CD8-positive, alpha-beta T cell (primary cell): ENCODE measurements at places on chromosomes 2 and 18.

DNA sequence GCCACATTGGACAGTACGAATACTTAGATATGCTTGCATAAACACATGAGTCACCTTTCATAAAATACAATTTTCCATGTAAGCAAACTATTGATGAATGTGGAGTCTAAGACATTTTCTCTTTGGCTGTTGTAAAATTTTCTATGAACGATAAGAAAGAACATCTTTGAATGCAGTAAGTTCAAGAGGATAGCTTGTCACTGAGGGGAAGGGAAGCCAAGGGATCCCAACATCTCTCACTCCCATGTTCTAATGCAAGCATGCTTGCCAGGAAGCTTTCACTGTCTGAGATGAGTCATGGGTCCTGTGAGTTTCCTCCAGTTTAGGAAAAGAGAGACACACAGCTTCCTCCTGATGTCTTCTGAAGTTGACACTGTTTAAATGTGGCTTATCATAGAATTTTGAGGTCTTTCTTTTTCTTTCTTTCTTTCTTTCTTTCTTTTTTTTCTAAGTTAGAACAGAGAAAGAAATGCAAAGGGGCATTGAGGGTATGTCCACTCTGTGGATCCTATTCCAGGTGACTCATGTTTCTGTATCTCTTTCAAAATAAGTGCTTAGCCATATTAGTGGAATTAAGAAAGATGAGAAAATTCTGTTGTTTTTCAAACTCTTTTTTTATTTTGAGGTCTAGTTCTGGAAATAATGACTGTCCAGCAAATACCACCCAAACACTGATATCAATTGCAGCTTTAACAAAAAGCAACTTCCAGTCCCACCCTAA lies 146.6 kb downstream of the RDH14 start:
- DNase-seq, result no peak

DNA sequence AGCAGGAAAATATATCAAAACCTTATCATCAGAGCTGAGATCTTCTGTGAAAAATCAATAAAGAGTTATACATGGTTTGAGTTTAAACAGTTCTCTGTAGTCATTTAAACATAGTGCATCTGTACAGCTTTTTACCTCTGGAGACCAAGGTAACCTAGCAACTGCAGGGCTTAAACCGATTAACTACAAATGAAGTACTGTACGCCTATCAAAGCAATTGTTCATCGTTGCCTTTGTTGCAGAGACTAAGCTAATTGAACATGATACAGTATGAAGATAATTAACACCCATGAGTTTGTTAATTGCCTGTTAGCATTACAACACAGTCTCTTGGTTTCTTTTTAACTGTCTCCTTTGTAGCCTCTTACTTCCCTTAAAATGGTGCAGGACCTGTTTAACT lies 147.9 kb downstream of the LNPK start:
- no peak for DNase-seq

GRCh38 chr2:132489150-132489549 lies 72.5 kb downstream of the GPR39 start:
- no peak for DNase-seq

DNA sequence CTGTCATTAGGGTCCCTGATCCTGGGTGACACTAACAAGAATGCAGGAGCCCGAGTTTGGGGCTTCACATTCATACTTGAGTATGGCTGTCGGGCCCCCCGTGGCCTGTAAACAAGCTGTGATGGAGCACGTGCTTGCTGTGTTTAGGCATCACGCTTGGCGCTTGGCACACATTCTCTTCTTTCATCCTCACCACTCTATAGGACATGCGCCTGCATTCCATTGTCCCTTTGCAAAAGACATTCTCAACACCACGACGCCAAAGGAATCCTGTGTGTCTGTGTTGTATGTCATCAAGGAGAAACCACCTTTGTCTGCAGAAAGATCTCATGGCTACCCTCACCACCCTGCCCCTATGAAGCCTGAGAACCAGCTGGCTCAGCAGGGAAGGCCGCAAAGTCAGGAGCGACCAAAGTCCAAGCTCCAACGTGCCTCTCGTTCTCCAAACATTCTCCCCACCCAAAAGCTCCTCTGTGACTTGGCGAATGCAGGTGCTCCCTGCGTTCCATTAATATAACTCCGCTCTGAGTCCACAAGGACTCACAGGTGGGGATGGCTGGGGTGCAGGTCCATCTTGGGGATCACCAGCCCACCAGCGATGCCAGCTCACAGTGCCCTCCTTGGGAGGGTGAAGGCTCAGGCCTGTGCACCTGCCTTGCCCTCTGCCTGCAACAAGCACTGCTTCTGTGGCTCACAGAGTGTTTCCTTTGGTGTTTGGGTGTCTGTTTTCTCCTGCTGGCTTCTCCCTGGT lies 6.2 kb upstream of the PER2 start:
- no peak for DNase-seq

DNA sequence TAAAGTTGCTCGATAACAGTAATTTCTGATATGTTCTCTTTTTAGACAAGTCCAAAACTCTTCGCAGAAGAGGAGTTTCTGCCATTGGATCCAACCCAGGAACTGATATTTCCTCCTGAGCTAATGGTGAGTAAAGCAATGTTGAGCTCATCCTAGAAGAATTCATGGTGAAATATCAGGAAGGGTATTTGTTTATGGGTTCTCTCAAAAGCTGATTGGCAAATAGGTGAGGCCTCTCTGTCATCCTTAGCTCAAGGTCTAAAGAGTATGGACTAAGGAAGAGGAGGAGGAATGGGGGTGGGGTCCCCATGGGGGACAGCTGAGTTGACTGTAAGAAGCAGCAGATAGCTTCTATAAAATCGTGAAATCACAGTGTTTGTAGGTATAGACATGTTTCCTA lies 18.2 kb downstream of the AOX1 start:
- DNase-seq, result no peak

GRCh38 chr2:80621656-80622055 lies 317.1 kb upstream of the LRRTM1 start:
- no peak for DNase-seq

DNA sequence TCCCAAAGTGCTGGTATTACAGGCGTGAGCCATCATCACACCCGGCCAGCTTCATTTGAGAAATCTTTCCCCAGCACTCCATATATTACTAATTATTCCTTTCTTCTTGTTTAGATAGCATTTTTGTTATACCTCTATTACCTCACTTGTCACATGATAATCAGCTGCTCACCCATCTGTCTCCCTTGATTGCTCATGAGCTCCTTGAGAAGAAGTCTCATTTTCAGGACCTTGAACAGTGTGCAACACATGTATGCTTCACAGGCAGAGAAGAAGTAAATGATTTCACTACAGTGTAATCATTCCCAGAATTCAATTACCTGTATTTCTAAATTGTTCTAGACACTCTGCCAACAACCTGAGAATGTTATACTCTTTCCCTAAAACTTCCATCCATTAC lies 6.2 kb downstream of the PAIP2B start:
- no peak for DNase-seq

DNA sequence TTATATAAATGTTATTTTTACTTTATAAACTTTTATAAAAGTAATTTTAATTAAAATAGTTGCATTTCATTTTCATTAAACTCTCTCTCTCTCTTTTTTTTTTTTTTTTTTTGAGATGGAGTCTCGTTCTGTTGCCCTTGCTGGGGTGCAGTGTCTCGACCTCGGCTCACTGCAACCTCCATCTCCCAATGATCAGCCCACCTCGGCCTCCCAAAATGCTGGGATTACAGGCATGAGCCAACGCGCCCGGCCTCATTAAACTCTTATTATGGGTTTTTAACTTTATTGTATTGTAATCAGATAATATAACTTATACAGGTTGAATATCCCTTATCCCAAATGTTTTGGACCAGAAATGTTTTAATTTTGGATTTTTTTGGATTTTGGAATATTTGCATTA lies 10.9 kb upstream of the NPPC start:
- DNase-seq, result no peak

- no peak for DNase-seq
Measured at GRCh38 chr2:170073288-170073687, 104.7 kb upstream of the MYO3B start.

DNA sequence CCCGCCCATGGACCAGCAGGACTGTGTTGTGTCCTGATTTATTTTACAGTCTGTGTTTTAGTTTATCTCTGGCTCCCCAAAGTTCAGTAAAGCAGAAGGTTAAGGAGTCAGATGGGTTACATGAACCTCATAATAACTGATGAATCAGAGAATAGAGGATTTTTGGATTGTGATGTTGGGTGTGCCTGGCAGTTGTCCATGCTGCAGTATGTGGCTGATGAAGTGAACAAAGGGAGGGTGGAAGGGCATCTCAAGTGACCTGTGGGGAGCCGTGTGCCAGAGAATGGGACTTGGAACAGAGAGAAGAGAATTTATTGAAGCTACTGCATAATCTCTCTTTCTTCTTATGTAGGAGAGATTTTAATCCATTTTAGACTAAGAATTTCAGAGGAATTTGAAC lies 145.5 kb downstream of the MAP4K4 start:
- no peak for DNase-seq

- no peak for DNase-seq
Measured at GRCh38 chr2:227347117-227347516, 22.1 kb downstream of the MFF start.

DNA sequence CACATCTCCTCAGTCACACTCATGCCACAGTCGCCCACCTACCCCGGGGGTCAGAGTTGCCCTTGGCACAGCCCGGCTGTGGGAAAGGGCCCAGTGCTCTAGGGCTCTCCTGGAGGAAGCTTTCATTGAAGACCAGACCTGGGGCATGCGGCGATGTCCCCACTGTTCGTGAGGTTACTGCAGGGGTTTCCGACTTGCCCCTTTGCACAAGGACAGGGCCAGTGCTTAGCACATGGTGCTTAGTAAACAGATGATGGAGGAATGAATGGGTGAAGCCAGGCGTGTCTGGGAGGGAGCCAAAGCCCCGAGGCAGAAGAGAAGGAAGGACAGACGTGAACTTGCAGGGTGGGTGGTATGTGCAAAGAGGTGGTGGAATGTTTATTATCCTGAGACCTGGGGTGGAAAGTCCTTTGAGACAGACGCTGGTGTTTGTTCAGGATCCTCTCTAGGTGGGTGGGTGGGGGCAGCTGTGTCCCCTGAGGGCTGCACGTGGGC lies 205.9 kb upstream of the ARL4C start:
- no peak for DNase-seq

GRCh38 chr2:240013343-240013742 lies 11.8 kb downstream of the NDUFA10 start:
- DNase-seq, result no peak

DNA sequence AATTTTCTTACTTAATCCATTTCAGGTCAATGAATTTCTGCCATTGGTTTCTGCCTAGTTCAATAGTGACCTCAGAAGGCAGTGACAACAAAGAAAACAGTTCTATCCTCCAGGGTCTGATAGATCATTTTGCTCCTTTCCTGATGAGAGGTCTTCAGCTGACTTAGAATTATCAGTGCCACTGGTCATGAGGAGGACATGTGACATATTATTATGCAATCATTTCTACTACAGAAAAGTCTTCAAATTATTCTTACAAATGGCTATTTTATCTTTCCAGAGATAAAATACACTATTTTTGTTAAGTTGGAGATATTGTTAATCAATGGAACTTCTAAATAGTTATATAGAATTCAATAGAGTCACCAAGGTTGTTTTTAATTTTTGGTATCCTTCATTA lies 360.0 kb upstream of the GALNT5 start:
- DNase-seq, result no peak

- no peak for DNase-seq
Measured at GRCh38 chr2:188573453-188573852, 281.8 kb downstream of the GULP1 start.

- DNase-seq, result peak; percentile 56
Measured at GRCh38 chr2:64228126-64228678, 84.0 kb upstream of the PELI1 start.

DNA sequence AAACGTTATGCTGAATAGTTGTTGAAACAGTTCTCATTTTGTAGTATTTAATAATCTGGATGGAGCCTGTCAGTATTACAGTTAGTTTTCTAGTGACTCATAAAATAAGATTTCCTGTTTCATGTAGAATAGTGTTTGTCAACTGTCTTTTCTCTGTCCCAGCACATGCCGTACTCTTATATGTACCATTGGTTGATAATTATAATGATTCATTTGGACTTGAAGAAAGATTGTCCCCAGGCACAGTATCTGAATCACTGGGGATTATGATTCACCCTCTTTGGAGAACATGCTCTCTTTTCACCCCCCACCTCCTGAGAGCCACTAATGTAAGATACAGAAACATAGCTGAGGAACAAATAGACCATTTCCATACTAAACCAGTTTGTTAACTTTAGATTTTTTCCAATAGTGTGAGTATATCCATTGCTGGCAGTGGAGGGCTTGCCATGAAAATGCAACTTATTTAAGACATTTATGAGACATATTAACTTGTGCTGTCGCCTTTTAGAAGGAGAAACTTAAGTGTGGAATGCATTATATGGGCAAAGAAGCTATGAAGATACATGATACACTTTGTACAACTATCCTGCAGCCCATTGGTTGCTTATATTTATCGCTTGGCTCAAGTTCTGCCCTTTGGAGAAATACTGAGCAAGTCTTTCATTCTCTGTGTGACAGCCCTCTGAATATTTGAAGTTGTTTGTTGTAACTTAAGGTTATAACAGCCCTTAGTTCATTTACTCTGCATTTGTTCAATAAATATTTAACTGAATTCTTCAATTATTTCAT lies 12.4 kb downstream of the COPS8 start:
- no peak for DNase-seq

DNA sequence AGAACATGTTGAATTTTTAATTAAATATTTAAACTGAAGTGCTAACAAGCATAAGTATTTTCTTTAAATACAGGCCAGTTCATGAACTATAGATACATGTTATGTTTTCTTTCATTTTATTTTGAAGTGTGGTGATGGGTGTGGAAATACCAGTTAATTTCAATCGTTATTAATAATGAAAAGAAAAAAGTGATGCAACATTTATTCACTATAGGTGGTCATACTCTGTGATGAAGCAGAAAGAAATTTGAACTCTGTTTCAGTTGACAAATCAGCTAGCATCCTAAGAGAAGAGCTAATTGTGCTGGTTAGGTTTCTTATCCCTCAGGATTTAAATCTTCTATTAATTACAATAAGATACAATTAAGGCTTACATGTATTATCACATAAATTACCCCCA lies 795.1 kb upstream of the DDX18 start:
- no peak for DNase-seq

GRCh38 chr2:167550448-167550847 lies 662.2 kb downstream of the XIRP2 start:
- DNase-seq, result no peak

DNA sequence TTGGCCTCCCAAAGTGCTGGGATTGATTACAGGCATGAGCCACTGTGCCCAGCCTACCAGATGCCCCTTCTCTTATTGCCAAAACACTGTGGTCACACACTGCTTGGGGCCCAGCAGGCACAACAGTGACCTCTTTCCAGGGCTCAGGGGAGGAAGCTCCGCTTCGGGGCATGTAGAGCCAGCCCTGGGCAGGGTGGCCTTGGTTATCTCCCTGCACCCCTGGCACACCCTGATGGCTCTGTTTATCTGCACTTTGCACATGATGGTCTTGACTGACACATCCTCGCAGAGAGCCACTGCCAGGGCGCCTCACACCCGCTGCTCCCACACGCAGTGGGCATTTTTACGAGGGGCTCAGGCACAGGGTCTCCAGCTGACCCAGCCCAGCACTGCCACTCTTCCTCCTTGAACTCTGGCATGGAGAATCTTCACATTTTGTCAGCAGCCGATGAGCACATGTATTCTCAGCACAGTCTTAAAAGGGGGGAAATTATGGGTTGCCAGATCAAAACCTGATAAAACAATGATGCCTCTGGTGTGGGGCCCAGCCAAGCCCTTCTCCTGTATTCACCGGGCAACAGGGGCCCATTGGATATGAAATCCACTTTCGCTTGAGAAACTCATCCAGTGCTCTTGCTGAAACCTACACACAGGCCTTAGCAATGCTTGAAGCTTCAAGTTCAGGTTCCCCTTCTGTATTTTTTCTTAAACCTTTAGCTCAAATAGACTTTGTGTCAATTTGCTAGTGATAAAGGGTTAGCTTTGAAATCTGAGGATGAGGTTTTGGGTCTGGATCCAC lies 5.9 kb downstream of the GYPC start:
- no peak for DNase-seq
